Mammary epithelial cell (primary cell): ENCODE measurements at places on chromosomes 4 and X. TPM values are rescaled to one million over a fixed set of nuclear protein-coding genes. Genes with fewer than 3 reads are reported as not detected.

Gene MAGEA11
- not detected in 2 replicates for total RNA-seq

Gene CCDC158
- total RNA-seq: 3.0 TPM

Gene CRMP1
- 0.14 TPM in 1 of 2 replicates, not detected in the other for total RNA-seq

GRCh38 chr4:101140228-101140627 lies 207.1 kb downstream of the PPP3CA start:
- DNase-seq: no peak

- no peak for DNase-seq
Observed at GRCh38 chr4:76962406-76963130, 13.0 kb downstream of the SEPTIN11 start.

DNA sequence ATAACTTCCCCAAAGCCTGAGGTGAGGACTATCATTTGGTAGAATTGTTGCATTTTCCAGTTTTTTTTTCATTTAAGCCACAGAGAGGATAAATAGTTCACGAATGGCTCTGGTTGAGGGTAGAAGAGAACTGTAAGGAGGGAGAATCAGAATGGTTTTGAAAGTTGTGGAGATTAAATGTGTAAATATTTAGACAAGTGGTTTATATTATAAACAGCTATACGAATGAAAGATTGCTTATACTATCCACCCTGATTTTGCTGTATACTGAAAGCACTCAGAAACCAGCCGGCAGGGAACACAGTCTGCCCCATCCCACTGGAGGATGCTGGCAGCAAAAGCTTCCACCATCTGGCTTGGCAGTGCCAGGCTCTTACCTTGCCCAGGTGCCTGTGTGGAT lies 341.1 kb downstream of the RAPGEF2 start:
- no peak for DNase-seq

GRCh38 chr4:16078195-16078760 lies 5.5 kb downstream of the PROM1 start:
- peak; percentile 16 for DNase-seq

- DNase-seq: peak; percentile 58
Observed at GRCh38 chrX:103153661-103154060, 60.7 kb upstream of the NXF3 start.

- no peak for DNase-seq
Observed at GRCh38 chr4:164894702-164895101, 17.7 kb downstream of the APELA start.

GRCh38 chr4:184028561-184029374 lies 123.7 kb downstream of the STOX2 start:
- DNase-seq: no peak

DNA sequence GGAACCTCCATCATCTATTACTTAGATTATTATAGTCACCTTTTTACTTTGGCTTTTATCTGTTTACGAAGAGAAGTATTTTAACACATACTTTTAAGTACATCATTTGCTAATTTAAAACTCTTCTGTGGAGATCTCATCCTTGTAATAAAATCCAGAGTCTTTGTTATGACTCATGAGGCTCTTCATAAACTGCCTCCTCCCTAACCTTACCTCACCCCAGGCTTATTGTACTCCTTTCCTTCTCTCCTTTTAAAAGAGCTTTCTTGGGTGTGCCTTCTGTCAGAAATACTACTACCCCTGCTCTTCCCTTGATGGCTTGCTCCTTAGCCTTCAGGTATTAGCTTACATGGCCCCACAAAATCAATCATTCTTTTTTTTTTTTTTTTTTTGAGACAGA lies 6.6 kb downstream of the ARL9 start:
- DNase-seq: no peak
